ENCODE measurements at places on chromosomes 4 and X.

GRCh38 chrX:82141942-82142341 is 940.0 kb downstream of the SH3BGRL start:
- no peak for DNase-seq

GRCh38 chrX:40154250-40154852 is 56.6 kb upstream of the BCOR start:
- no peak for DNase-seq

DNA sequence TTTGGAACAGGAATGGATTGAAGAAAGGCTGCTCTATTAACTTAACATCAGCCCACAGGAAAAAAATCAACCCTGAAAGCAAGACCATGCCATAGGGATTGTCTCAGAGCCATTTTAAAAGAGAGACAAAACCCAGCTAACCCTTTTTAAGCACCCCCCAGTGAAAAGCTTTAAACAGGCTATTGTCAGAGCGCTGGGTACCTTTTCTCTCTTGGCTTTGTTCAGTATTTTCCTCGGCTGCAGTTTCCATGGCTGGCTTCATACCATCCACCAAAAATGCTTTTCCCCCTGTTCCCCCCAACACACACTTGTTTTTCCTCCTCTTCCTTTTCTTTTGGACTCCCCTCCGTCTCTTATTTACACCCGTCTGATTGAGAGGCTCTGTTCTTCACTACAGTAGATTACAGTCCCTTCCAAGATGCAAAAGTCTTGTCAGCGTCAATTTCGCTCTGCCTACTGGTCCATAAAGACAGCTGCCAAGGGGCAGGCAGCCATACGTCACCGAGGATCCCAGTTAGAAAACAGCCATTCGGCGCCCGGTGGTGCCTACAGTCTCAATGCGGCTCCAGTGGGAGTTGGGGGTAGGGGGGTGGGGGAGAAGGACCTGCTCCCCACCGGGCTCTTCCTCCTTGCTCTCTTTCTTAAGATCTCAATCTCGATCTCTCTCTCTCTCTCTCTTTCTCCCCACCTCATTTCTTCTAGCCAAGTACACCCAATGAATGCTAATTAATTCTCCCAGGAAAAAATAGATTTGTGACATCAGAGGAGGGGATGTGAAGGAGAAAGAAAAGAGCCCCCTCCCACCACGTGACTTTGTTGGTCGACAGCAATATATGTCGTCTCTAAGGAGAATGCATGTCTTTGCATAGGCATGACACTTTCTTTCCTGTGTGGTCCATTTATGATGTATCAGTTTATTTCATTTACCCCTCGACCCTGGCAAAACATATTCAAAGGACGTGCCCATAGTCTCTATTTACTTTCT is at the start of gene GPM6B:
TSS of gene GPM6B (minus strand) at position 451 of the 985 bp plus-strand sequence. CDS start at position 262, 189 bp downstream.
- no peak for DNase-seq

GRCh38 chr4:111636961-111637585 is 508.2 kb upstream of the FAM241A start:
- no peak for DNase-seq

DNA sequence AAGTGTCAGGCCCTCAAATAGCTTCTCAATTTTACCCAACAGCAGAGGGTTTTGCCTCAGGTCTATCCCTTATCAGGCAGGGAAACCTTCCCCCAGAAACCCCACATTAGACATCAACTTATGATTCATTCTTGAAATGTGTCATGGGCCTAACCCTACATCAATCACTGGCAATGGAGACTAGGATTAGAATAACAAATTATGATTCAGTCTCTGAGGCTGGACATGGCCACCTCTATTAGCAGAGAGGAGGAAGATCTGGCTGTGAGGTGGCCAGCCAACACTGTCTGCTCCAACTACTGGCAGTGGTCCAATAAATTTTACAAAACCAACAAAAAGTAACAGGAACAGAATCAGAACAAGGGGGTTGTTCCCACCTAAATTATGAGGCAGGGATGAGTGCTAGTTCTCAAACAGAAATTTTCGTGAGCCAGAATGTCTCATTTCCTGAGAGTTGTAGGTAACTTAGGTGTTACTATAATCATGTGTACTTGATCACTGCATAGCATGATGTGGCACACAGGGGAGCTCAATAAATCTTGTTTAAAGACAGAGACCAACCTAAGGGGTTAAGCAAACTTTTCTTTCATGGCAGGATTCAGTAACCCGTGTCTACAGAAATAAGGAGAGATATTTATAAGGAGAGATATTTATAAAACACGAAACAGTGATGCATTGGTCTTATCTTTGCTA is 126.8 kb downstream of the NFKB1 start:
- no peak for DNase-seq

GRCh38 chr4:45741897-45742296 is 382.0 kb downstream of the GABRG1 start:
- DNase-seq, result no peak

DNA sequence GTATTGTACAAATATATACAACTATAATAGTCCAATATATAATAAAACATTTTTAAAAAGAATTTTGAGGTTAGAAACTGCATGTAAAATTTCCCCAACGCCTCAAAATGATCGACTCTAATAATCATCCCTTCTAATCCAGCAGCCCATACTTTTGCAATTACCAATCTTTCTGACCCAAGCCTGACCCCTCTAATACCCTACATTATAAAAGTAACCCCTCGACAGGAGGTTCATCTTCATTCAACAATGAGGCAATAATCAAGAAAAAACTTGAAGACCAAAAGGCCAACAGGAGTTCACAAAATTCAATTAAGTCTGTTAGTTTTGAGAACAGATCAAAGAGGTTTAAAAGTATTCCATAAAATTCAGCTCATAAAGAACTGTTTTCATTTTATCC is 393.5 kb downstream of the GPM6A start:
- DNase-seq, result no peak

- DNase-seq, result no peak
These were observed 66.8 kb downstream of the RAPGEF2 start for GRCh38 chr4:159169404-159170302.

- DNase-seq, result no peak
These were observed 55.1 kb downstream of the DMD start for GRCh38 chrX:33156152-33156726.

GRCh38 chr4:16418814-16419213 is 192.5 kb upstream of the TAPT1 start:
- no peak for DNase-seq

- DNase-seq, result no peak
These were observed 123.2 kb upstream of the FAM9C start for GRCh38 chrX:13167481-13168231.

- no peak for DNase-seq
These were observed 45.7 kb upstream of the MID1 start for GRCh38 chrX:10666102-10666501.

- no peak for DNase-seq
These were observed 8.7 kb upstream of the TIMP1 start for GRCh38 chrX:47573341-47574075.

DNA sequence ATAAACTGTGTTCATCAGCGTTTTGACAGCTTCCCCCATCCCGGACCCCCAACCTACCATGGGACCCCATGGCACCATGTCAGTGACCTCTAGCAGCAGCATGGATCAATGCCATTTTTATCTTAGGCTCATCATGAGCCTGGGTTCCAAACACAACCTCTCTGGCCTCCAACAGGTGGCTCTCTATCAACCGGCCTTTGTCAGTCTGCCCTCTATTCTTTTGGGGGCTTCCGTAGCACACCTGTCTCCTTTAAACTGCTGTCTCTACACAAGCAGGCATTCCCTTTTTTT is 721 bp upstream of the TMEM150C start:
- DNase-seq, result no peak

DNA sequence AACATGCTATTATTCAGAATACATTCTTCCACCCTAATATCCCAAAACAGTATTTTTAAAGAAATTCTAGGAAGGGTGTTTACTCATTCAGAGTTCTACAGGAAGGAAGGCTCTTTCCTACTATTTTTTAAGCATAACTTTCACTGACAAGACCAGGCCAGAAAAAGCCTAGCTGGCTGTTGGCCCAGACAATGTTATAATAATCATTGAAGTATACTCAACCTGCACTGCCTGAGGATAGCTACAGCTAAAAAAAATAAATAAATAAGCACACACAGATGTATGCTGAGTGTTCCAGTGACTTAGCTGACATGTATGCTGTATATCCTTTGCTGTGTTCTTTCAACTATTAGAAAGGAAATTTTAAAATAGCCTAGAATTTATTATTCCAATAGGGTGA is 145.8 kb upstream of the SPRY1 start:
- no peak for DNase-seq

GRCh38 chrX:35625714-35626113 is 172.4 kb upstream of the MAGEB16 start:
- DNase-seq, result no peak

DNA sequence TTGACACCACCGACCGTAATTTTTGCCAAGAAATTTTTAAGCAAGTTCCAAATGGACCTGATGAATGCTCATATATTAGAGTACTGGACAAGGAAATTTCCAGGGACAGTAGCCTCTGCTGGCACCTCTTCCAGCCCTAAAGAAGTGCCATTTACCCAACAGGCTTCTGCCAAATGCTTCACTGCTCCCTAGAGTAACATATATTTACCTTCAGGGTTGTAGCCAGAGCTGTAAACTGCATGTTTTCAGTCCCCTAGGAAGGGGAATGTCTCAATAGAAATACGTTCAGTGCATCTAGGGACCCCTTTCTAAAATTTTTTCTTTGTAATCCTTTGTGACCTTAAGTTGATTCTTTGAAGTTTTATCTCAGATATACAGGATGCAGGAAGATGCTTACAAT is 143.1 kb upstream of the SMAD1 start:
- DNase-seq, result no peak

GRCh38 chr4:136650541-136651277 is 881.6 kb downstream of the PCDH18 start:
- DNase-seq, result no peak

DNA sequence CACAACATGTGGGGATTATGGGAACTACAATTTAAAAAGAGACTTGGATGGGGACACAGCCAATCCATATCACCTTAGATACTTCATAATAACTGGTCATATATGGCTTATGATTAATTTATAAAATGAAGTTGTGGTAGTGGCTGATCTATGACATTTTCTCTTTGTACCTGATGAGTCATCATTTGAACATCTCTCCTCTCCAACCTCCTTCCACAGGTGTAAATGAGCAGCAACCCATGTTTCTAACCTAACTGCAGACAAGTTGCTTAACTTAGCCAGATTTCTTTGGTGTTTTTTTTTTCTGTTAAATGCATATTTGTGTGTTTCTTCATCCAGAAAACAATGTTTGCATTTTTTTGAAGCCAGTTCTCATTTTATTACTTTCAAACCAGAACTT is 42.6 kb downstream of the SPANXA2 start:
- DNase-seq, result no peak

GRCh38 chr4:52912608-52913007 is 50.5 kb downstream of the RASL11B start:
- no peak for DNase-seq

DNA sequence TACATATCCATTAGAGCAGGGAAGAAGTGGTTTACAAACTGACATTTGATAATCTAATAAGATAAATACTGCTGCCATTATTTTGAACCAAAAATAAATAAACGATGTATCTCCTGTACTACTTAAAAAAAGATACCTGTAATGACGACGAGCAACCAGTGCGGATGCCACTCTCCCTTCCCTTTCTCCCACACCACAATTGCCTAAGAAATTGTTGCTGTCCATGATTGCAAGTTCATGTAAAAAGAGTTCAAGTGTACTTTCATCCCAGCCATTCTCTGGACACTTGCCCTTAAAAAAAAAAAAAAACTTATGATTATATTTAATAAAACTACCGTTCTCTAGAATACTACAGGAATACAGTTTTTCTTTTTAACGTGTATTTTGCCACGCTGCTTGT is 1.4 kb downstream of the SEPSECS start:
- DNase-seq, result no peak

DNA sequence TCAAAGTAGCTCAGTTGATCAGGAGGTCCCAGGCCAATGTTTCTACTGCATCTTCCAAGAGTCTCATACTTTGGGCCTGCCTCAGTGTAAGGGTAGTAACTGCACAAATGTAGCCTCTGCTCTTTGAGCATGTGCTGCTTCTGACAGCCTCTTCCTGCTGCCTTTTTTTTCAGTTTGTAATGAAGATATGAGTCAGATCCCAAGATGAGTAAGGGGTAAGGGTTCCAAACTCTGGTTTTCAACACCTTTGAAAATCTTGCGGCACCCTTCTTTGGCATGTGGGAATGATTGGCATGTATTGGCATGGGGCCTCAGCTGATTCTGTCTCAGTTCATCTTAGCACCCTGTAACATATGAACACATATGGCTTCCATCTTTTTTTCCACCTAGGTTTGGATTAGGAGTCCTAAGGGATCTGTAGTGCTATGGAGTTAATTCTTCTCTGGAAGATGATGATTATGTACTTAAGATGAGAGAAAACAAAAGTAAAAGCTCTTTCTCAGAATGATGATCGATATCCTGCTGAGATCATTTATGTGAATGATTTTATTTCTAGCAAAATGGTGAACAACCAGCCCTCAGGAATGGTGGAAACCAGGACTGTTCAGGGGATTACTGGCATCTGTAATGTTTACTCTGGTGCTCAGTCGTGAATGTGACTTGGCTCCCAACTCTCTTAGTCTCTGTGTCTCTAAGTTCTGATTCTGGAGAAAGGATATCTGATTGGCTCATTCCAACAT is 118.7 kb upstream of the PRPS2 start:
- DNase-seq, result no peak

DNA sequence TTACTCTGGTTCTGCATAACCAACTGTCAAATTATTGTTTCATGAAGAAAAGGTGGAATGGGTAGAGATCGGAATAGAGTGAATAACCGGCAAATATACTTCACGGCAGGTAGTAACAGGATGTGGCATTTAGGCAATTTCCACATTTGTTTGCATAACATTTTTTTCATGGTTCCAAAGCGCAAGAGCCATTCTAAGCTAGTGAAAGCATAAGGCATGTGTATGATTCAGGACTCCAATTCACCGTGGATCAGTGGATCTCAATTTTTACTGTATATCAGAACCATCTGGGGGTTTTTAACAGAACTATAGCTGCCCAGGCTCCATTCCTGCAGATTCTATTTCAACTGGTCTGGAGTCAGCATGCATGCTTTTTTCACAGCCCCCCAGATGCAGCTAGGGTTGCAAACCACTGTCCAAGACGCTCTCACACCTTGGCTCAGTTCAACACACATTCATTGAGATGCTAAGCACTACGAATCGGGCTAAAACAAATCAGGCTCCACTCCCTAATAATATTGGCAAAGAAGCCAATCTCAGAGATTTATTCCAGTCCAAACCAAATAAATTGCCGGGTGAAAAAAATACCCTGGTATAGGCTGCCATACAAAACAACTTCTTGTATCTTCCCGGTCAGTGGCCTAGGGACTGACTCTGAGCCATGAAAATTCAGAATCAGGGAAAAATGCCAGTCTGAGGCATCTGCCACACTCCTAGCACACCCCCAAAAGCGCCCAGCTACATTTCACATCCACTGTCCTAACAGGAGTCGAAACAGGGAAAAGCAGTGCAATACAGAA is 30.0 kb downstream of the AFAP1 start:
- no peak for DNase-seq

DNA sequence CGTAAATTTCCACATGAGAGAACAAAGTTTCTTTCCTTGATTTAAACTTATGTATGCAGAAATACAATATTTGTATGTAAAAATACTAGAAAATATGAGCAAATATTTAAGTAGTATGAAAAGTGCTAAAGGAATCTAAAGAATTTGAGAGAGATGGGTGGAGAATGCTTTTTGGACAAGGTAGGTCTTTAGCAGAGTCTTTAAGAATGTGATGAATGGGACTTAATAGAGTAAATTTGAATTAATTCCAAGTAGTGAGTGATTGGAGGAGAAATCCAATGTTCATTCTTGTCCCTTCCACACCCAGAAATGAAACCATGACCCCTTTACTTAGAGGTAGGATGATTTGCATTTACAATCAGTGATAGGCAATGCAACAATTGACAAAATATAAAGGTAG is 570.9 kb upstream of the ZFP42 start:
- DNase-seq, result no peak

- DNase-seq, result no peak
These were observed 4.5 kb upstream of the CBR4 start for GRCh38 chr4:169014586-169014985.
